ENCODE measurements at places on chromosomes 12 and 14.

DNA sequence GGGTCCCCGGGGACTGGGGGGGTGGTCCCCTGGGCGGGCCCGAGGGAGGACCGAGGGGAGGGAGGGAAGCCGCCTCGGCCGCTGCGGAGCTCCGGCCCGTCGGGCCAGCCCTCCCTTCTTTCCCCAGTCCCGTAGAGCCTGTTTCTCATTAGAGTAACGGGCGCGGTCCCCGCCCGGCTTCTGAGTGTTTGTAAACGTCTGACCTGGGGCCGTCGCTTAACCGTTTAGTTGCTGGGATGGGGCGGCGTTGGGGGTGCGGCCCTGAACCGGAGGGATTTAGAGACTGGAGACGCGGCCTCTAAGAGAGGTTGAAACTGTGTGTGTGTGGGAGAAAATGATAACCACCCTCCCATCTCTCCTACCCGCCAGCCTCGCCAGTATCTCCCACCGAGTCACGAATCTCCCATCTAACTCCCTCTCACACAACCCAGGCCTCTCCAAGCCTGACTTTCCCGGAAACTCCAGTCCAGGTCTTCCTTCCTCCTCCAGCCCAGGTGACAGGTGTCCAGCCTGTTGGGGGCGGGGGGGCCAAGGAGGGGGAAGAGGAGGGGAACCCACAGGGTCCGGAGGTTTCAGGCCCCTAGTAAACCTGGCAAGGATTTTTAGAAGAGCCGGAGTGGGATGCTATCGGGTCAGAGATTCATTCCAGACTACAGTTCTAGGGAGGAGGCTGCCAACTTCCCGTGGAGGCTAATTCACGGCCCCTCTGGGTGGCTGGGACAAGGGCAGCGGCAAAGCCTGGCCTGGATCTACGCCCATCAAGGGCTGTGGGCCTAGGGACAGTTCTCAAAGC lies 1.1 kb upstream of the NFATC4 start:
- DNase-seq, result no peak
- H3K4me1 ChIP-seq, result peaks cover 27% of the 10 kb centered on the region
- peak overlapping the region; percentile 83 for H3K4me3 ChIP-seq
- H3K27ac ChIP-seq, result no peak overlapping the region

GRCh38 chr14:52043690-52044089 lies 25.2 kb downstream of the NID2 start:
- DNase-seq, result no peak
- peaks cover 6% of the 10 kb centered on the region for H3K4me1 ChIP-seq
- H3K4me3 ChIP-seq, result no peak overlapping the region
- peaks cover 24% of the 10 kb centered on the region for H3K27me3 ChIP-seq
- no peaks in the 10 kb centered on the region for H3K36me3 ChIP-seq

GRCh38 chr12:24756479-24757024 lies 192.3 kb downstream of the BCAT1 start:
- peaks cover 31% of the 10 kb centered on the region for H3K27me3 ChIP-seq
- no peaks in the 10 kb centered on the region for H3K4me1 ChIP-seq
- no peak overlapping the region for H3K27ac ChIP-seq
- no peaks in the 10 kb centered on the region for H3K36me3 ChIP-seq
- DNase-seq, result no peak

DNA sequence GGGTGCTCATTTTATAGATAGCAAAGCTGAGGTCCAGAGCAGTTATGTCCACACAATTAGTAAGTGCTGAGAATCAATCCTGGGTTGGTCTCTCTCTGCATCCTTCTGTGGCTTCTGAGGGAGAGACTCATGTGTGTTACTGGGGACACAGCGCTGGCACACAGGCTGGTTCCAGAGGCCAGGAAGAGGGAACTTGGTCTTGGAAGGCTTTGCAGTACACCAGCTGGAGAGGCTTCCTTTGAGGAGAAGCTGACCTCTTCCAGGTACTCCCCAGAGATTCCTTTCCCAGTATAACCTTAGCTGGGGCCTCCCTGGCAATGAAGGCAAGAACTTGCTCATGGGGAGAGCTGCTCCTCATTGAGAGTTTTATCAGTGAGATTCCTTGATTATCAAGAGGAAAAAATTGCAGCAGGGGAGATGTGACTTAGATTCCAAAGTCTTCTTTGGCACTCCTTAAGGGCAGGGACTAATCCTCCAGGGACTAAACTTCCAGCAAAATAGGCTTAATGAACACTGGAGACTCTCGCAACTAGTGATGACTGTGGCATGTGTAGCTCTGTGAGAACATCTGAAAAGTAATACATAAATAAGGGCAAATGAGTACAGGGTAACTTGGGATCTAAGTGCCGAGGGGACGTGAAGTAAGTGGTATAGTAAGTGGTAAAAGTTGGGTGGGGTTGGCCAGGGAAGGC lies 13.9 kb upstream of the KRT80 start:
- no peak for DNase-seq
- no peak overlapping the region for H3K4me3 ChIP-seq
- peaks cover 12% of the 10 kb centered on the region for H3K4me1 ChIP-seq
- H3K27ac ChIP-seq, result no peak overlapping the region
- peaks cover 71% of the 10 kb centered on the region for H3K27me3 ChIP-seq

DNA sequence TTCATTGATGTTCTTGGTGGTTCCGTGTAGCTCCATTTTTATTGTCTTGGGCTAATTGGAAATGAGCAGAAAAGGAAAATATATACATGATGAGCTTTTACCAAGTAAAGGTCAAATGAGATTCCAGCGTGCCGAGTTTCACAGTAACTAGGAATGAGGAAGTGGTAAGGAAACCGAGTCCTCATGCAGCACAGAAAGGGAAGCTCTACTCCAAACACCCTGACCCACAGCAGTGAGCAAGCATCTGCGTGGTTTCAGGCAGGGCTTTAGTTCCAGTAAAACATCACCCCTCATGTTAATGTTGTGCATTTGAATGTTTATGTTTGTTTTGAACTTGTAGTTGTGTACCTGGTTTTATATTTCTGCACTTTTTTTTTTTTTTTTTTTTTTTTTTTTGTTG lies 208.0 kb downstream of the SLC41A2 start:
- no peaks in the 10 kb centered on the region for H3K27me3 ChIP-seq
- H3K27ac ChIP-seq, result peak overlapping the region; percentile 96
- DNase-seq, result no peak
- no peaks in the 10 kb centered on the region for H3K36me3 ChIP-seq

- H3K27me3 ChIP-seq, result peaks cover 44% of the 10 kb centered on the region
- H3K4me3 ChIP-seq, result no peak overlapping the region
- DNase-seq, result no peak
- H3K27ac ChIP-seq, result no peak overlapping the region
- no peaks in the 10 kb centered on the region for H3K36me3 ChIP-seq
These were observed 101.8 kb upstream of the NAP1L1 start for GRCh38 chr12:76186131-76186906.

DNA sequence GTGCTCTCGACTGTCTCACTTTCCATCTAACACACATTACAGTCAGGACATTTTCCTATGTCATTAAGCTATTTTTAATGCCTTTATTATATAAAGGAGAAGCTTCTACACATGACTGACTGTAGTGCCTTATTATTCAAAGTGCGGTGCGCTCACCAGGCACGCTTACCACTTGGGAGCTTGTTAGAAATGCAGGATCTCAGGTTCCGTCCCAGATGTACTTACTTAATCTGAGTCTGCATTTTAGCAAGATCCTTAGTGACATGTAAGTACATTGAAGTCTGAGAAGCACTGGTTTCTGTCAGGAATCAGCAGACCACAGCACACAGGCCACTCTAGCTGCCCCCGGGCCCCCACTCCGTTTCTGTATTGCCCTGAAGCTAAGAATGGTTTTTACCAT lies 44.7 kb upstream of the MDM1 start:
- no peaks in the 10 kb centered on the region for H3K36me3 ChIP-seq
- DNase-seq, result no peak
- peaks cover 28% of the 10 kb centered on the region for H3K4me1 ChIP-seq
- no peak overlapping the region for H3K4me3 ChIP-seq

DNA sequence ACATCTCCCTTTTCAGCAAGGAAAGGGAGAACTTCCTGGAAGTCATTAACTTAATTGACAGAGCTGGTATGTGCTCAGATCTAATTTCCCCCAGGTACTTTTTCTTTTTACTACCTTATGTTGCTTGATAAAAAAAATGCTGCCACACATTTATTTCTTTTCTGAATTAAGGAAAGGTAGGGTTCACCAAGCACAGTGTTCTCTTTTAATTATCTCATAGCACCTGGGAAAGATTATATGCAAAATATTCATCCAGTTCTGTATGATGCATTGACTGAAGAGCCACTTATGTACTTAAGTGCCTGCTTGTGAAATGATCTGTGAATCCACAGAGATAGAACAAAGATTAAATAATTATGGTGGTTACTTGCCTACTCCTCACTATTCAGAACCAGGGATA lies 25.1 kb downstream of the KCNC2 start:
- no peak overlapping the region for H3K4me3 ChIP-seq
- H3K4me1 ChIP-seq, result no peaks in the 10 kb centered on the region

- no peak overlapping the region for H3K27ac ChIP-seq
- no peaks in the 10 kb centered on the region for H3K36me3 ChIP-seq
- H3K4me3 ChIP-seq, result no peak overlapping the region
- H3K4me1 ChIP-seq, result peaks cover 23% of the 10 kb centered on the region
These were observed 55.6 kb downstream of the TSPAN9 start for GRCh38 chr12:3132636-3133404.

DNA sequence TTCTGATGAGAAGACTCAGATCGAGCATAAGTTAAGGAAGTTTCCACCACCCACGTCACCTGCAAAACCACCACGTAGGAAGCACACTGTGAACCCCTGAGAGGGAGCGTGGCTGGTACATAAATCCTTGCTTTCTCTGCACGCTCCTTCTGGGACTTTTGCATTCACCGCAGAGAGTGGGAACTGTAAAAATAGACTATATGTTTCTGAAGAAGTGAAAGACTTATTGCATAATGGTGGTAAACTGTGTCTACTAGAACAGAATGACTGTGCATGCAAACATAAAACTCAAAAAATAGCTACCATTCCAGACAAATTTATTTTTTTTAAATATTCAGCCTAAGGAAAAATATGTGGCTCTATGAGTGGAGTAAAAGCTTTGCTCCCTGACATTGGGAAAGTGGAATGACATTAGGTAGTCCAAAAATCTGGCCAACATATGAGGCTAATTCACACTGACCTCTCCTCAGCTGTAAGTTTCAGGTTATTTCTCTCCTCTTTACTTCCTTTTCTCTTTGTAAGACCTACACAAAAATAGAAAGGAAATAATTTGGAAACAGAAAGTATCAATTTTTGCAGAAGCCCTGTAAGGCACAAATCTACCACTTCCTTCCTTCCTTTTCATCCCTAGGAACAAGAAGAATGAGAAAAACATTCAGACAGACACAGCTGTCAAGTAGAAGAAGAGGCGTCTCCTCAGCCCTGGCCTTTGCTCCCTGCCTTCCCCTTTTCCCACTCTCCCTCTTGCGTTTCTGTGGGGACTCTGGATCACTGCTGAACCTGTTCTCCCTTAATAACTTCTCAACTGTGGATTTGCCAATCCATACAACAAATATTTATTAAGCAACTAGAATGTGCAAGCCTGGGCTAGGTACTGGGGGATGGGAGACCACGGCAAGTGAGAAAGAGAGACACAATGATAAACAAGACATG lies 264.3 kb upstream of the FOXN3 start:
- H3K27me3 ChIP-seq, result no peaks in the 10 kb centered on the region
- peak overlapping the region; percentile 95 for H3K27ac ChIP-seq
- DNase-seq, result no peak
- peaks cover 21% of the 10 kb centered on the region for H3K4me1 ChIP-seq
- H3K36me3 ChIP-seq, result no peaks in the 10 kb centered on the region

DNA sequence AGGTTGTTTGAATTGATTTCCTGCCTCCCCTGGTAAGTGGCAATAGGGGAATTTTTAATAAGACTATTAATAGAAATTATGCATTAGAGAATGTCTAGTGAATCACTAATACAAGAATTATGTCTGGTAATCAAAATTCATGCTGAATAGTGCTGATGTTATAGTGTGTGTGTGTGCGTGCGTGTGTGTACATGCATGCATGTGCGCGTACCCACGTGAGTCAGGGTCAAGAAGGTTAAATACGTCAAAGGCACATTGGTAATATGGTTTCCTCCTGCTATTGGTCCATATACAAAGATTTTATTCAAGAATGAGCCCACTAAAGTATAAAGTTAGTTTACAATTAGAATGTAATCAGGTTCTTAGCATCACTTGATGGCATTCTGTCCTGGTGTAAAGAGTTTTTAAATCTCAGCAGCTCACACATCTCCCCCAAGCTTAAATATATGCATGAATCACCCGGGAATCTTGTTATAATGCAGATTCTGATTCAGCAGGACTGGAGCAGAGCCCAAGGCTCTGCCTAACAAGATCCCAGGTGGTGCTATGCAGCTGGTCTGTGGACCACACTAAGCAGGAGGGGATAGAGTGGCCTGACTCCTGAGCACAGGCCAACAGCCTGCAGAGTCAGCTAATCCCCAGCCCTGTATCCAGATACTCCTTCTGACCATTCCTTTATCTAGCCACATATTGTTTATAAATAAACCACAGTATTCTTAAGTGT lies 43.9 kb downstream of the TTC9 start:
- H3K4me1 ChIP-seq, result no peaks in the 10 kb centered on the region
- no peaks in the 10 kb centered on the region for H3K27me3 ChIP-seq
- H3K27ac ChIP-seq, result no peak overlapping the region

DNA sequence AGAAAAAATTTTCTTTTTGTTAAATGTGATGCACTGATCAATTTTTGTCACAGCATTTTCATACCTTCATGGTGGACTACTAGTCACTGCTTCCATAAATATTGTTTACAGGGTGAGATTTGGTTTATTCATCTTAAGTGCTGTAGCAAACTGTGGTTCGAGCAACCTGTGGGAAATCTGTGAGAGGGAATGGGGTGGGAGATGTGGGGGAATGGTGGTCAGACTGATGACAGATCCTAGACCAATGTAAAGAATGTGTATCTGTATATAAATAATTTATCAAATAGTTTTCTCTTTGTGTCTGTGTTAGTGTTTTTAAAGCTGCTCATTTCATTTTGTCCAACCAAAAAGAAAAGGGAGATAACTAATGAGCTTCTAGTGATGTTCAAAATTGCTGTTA lies 26.7 kb downstream of the CSRP2 start:
- no peak overlapping the region for H3K27ac ChIP-seq
- H3K4me1 ChIP-seq, result no peaks in the 10 kb centered on the region
- no peak overlapping the region for H3K4me3 ChIP-seq

DNA sequence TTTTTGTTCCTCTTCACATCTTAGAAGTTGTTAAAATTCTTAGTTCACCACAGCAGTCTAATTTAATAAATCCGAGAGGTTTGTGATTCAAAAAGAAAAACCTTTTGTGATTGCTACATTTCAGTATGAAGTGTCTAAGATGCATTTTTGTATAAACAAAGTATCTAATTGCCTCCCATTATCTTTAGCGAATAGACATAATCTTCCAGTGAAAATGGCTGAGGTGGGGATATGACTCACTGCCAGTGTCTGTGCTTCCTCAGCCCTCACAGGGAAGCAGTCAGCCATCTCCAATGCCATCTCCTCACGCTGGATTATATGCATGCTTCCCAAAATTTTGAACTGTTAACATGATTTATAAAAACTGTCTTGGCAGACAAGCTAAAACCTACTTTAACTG lies 7.6 kb downstream of the GCH1 start:
- no peak overlapping the region for H3K4me3 ChIP-seq
- peaks cover 2% of the 10 kb centered on the region for H3K36me3 ChIP-seq
- H3K4me1 ChIP-seq, result peaks cover 41% of the 10 kb centered on the region
- DNase-seq, result no peak
- no peaks in the 10 kb centered on the region for H3K27me3 ChIP-seq
